Neuronal stem cell (in vitro differentiated cells): ENCODE measurements at places on chromosomes 1 and 21.

DNA sequence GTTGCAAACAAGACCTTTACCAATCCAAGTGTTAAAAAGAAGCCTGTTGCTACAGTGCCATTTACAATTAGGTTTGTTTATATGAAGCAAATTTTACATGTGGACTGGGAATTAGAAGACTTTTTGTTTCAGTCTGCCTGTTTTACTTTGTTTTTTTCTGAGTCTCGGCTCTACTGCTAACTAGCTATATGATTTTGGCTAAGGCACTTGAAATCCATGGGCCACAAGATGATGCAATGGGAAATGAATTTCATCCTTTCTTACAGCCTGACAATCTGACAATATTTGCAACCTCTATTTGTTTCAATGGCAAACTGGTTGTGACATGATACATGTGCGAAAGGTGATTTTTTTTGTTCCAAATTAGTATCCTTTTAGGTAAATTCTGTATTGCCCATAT, 3.7 kb upstream of the PEX11B start:
- H3K4me1 ChIP-seq: peaks cover 12% of the 10 kb centered on the region
- H3K27ac ChIP-seq: no peak overlapping the region
- H3K27me3 ChIP-seq: no peaks in the 10 kb centered on the region
- no peak overlapping the region for H3K4me3 ChIP-seq
- peaks cover 7% of the 10 kb centered on the region for H3K36me3 ChIP-seq
- DNase-seq: no peak

DNA sequence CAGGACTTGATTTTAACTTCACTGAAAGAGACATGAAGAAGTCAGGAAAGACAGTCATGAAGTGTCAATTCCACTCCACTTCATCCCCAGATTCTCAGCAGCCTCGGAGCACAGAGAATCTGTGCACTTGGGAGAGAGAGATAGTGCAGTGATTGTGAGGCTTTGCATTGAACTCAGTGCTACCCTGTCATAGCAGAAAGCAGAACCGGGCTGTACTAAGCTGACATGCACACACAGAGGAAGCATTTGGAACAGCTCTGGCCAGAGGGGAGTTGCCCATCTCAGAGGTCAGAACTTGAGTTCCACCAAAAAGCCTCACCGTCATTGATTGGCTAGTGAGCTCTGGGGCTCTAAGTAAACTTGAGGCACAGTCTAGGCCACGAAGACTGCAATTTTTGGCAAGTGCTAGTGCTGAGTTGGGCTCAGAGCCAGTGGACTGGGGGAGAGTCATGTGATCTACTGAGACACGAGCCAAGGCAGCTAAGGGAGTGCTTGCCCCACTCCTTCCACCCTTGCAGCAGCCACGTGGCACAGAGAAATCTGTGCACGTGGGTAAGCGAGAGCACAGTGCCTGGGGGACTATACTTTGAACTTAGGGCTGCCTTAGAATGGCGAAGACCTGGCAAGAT, 810.2 kb upstream of the ADAMTS5 start:
- no peak overlapping the region for H3K4me3 ChIP-seq
- H3K4me1 ChIP-seq: no peaks in the 10 kb centered on the region
- no peaks in the 10 kb centered on the region for H3K36me3 ChIP-seq
- no peak overlapping the region for H3K27ac ChIP-seq
- DNase-seq: no peak
- no peaks in the 10 kb centered on the region for H3K27me3 ChIP-seq

DNA sequence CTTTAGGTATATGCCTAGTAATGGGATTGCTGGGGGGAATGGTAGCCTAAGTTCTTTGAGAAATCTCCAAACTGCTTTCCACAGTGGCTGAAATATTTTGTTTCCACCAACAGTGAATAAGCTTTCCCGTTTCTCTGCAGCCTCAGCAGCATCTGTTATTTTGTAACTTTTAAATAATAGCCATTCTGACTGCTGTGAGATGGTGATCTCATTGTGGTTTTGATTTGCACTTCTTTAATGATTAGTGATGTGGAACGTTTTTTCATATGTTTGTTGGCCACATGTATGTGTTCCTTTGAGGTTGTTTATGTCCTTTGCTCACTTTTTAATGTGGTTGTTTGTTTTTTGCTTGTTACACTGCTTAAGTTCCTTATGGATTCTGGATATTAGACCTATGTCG, 237.4 kb downstream of the CENPF start:
- no peak overlapping the region for H3K4me3 ChIP-seq
- H3K27ac ChIP-seq: no peak overlapping the region
- H3K36me3 ChIP-seq: no peaks in the 10 kb centered on the region
- H3K4me1 ChIP-seq: no peaks in the 10 kb centered on the region

DNA sequence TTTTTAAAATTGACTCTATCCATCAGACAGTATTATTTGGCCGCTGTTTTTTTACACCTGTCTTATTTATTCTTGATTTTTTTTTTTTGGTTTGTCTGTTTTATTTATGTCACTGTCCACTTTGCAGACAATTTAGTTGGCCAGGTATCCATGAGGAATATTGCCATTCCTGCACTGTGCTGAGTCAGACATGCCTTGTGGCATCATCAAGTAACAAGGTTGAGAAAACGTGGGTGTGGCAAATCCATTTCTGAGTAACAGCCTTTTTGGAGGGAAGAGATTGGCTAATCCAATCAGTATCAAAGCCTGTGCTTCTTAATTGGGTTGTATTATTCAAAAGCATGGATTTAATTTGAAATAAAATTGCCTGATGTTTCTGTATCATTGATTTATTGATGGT, 463.1 kb downstream of the USP25 start:
- no peak for DNase-seq
- no peak overlapping the region for H3K27ac ChIP-seq
- H3K27me3 ChIP-seq: no peaks in the 10 kb centered on the region
- H3K4me1 ChIP-seq: peaks cover 4% of the 10 kb centered on the region
- no peak overlapping the region for H3K4me3 ChIP-seq

- no peaks in the 10 kb centered on the region for H3K27me3 ChIP-seq
- H3K27ac ChIP-seq: no peak overlapping the region
Observed at GRCh38 chr1:41874151-41874719, 44.5 kb downstream of the HIVEP3 start.

GRCh38 chr1:91777630-91778300, 108.2 kb downstream of the TGFBR3 start:
- H3K36me3 ChIP-seq: no peaks in the 10 kb centered on the region
- no peak overlapping the region for H3K4me3 ChIP-seq
- H3K27me3 ChIP-seq: no peaks in the 10 kb centered on the region
- no peak for DNase-seq
- peaks cover 17% of the 10 kb centered on the region for H3K4me1 ChIP-seq

DNA sequence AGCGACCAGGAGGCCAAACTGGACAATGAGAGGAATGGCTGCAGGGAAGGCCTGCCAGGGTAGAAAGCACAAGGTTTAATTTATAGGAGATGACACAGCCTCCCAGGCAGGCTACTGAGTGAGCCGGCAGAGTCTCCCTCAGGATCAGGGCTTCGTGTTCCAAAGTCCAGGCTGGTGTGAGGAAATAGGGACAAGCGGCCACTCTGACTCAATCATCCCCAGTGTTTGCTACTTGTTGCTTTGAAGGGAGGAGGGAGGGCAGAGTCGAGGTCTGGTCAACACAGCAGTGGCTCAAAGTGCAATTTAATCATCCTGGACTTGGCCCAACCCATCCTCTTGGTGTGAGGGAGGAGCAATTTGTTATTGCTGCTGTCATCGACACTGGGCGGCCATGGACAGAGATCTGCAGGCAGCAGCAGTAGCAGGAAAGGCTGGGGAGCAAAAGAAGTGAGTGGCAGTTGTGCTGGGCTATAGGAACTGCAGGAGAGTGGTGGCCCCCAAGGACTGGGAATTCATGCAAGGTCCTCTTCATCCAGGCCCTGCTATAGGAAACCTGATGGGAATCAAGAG, 27.5 kb downstream of the TBX15 start:
- no peaks in the 10 kb centered on the region for H3K27me3 ChIP-seq
- no peak overlapping the region for H3K4me3 ChIP-seq
- H3K4me1 ChIP-seq: no peaks in the 10 kb centered on the region

- no peaks in the 10 kb centered on the region for H3K27me3 ChIP-seq
- no peak overlapping the region for H3K4me3 ChIP-seq
- H3K4me1 ChIP-seq: no peaks in the 10 kb centered on the region
- H3K27ac ChIP-seq: no peak overlapping the region
- no peaks in the 10 kb centered on the region for H3K36me3 ChIP-seq
- DNase-seq: no peak
Observed at GRCh38 chr1:238677567-238677966, 708.8 kb upstream of the CHRM3 start.

- no peaks in the 10 kb centered on the region for H3K27me3 ChIP-seq
- H3K4me1 ChIP-seq: no peaks in the 10 kb centered on the region
- DNase-seq: no peak
- peaks cover 2% of the 10 kb centered on the region for H3K36me3 ChIP-seq
- H3K4me3 ChIP-seq: no peak overlapping the region
Observed at GRCh38 chr21:14995226-14995625, 69.6 kb downstream of the NRIP1 start.

DNA sequence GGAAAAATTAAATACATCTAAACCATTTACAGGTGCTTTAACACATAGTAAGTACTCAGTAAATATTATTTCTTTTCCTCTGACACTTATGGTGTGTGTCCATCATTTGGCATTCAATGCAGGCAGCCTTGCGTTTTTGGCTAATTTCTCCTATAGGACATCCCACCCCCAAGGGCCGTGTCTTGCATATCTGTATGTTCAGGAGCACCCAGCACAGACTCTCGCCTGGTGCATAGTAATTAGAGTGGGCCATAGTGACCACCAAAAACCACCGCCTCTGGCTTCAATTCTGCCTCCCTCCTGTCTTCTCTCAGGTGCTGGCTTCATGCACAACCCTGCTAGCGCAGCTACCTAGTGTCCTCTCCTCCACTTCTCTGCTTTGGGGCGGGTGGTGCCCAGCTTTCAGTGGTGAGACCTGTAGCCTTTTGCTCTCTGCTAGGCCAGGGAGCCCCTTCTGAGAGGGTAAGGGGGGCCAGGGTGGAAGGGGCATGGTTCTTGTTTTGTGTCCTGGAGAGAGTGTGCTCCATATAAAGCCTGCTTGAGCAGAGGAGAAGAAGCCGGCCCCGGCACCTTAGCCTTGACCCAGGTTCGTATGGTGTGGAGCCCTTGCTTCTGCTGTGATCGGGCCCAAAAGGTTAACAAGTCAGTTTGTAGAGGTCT, 33.4 kb downstream of the BATF3 start:
- H3K27ac ChIP-seq: no peak overlapping the region
- no peak for DNase-seq

- no peak for DNase-seq
- no peak overlapping the region for H3K27ac ChIP-seq
- H3K4me1 ChIP-seq: no peaks in the 10 kb centered on the region
Observed at GRCh38 chr1:15994590-15995351, 9.3 kb upstream of the SRARP start.

- H3K4me1 ChIP-seq: peaks cover 11% of the 10 kb centered on the region
- H3K27me3 ChIP-seq: peaks cover 20% of the 10 kb centered on the region
- H3K36me3 ChIP-seq: no peaks in the 10 kb centered on the region
- H3K4me3 ChIP-seq: peak overlapping the region; percentile 81
Observed at GRCh38 chr1:153680120-153680403, 1.6 kb downstream of the NPR1 start.

DNA sequence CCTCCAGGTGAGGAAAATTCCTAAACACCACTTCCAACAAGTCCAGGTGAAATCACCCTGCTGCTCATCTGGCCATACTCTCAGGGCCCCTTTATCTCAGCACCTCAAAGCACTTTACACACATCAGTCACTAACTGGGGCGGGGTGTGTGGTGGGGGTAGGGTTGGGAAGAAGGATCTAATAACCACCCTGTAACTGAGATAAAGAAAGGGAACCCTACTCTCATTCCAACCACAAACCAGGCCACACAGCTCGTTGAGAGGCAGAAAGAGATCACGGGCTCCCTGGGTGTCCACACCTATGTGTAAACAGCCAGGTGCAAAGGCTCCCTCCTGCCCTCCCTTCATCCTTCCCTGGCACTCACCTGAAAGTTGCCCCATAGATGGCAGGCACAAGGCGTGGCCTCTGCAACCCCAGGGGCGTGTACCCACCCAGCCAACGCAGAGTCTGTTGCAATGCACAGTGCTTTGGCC, 20.4 kb downstream of the GPR161 start:
- no peak for DNase-seq
- no peak overlapping the region for H3K27ac ChIP-seq
- peaks cover 72% of the 10 kb centered on the region for H3K36me3 ChIP-seq
